ENCODE measurements at places on chromosomes 11 and 22.
A peak's percentile ranks its signal among the peaks of the same experiment; 100 is the strongest.

- no peak for DNase-seq
Measured at GRCh38 chr11:97544431-97544830, 1154.6 kb downstream of the JRKL start.

DNA sequence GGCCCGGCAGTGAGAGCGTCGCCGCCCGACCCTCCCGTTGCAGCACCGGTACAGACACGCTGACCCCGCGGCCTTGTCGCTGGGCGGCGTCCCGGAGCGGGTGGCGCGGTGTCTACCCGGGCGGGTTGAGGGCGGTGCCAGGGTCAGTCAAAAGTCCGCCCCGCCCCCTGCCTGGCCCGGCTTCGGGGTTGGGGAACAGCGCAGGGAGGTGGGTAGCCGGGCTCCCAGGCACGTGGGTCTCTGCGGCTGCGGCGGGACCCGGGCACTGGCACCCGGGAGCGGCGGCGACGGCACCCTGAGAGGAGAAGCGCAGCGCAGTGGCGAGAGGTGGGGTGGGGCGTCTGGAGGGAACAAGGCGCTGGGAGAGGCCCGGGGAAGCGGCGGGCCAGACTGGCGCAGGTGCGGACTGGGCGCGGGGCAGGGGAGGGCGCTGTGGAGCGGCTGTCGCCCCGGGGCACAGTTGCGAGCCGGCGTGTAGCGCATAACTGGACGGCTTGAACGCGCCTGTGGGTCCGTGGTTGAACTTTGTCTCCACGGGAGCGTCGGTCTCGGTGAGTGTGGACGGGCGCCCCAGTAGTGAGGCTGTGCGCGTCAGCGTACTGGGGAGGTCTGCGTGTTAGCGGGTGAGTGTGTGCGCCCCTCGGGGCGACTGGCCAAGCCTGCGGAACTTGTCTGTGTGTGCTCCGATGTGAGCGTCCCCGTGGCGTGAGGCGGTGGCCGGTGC, at the start of gene P2RY2:
P2RY2 (plus strand) TSS at position 176 of the 724 bp plus-strand sequence. CDS start 15,879 bp downstream, outside the sequence.
- DNase-seq = no peak

DNA sequence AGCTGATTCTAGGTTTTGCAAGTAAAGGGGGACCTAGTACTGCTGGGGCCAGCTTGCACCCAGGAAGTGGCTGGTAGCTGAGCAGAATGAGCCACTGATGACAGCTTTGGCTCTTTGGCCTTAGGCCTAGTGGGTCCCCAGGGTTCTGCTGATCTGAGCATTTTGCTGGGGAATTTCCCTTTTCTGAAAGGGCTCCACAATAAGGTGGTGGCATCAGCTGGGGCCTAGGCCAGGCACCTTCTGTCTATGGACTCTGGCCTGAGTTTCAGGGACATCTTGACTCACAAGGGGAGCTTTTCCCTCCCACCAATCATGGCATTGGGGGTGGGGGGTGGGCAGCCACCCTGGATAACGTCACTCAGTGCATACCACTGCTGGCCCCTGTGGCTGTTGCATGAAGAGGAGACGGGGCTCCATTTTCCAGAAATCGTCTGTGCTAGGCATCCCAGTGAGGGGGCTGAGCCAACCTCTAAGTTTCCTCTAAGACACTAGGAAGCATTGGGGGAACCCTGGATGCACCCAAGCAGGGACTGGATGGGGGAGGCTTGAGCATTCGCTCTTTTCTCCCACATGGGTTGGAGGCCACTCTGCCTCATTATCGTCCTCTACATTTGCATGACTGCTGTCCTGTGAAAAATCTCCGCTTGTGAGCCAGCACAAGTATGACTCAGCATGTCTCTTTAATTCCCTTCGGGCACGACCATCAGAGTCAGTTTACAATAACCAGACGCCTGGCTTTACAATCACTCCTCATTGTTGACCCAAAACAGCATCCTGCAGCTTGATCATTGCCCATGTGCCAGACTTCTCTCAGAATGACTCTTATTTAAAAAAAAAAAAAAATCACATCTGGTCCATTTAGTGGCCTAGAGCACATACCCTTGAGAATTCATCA, 145.0 kb upstream of the THY1 start:
- DNase-seq = peak; percentile 62

DNA sequence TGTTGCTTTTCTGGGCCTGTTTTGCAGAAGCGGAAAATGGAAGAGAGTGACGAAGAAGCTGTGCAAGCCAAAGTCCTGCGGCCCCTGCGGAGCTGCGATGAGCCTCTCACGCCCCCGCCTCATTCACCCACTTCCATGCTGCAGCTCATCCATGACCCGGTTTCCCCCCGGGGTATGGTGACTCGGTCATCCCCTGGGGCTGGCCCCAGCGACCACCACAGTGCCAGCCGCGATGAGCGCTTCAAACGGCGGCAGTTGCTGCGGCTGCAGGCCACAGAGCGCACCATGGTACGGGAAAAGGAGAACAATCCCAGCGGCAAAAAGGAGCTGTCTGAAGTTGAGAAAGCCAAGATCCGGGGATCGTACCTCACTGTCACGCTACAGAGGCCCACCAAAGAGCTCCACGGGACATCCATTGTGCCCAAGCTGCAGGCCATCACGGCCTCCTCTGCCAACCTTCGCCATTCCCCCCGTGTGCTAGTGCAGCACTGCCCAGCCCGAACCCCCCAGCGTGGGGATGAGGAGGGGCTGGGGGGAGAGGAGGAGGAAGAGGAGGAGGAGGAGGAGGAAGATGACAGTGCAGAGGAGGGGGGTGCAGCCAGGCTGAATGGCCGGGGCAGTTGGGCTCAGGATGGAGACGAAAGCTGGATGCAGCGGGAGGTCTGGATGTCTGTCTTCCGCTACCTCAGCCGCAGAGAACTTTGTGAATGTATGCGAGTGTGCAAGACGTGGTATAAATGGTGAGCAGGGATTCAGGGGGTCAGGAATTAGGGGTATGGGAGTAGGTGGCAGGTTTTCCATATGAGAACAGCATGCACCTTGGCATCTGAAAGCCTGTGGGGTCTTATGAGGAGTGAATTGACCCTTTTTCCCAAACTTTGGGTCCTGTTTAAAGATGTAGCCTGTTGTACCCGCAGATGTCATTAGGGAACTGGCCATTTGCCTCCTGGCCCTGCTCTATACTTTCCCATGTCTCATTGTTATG, 15.9 kb upstream of the GRK2 start:
- DNase-seq = no peak

DNA sequence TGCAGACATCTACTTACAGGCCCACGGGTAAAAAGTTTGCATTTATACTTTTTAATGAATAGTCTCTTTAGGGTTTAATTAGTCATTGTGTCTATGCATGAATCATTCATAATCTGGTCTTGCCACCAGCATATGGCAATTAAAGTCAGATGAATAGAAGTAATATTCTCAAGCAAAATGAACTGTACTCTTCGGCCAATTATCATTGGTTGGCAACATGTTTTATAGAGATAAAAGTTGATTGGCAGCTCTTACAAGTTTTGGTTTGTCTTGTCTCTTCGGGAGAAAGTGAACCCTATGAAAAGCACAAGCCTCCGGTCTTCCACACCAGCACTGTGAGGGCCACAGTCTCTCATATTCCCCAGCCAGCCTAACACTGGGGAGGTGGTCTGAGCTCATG, 97.8 kb downstream of the OSBP2 start:
- DNase-seq = no peak

DNA sequence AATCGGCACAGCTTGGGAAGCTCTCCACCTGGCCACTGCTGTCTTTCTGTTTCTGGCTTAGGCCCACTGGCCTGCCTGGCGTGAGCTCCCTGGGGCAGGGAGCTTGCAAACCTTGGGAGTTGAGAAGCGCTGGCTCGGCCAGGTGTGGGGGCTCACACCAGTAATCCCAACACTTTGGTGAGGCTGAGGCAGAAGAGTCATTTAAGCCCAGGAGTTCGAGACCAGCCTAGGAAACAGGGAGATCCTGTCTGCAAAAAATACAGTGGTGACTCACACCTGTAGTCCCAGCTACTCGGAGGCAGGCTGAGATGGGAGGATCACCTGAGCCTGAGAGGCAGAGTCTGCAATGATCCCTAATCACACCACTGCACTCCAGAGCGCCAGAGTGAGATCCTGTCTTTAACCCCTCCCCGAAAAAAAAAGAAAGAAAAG, 4.0 kb downstream of the AP5B1 start:
- DNase-seq = peak; percentile 41

DNA sequence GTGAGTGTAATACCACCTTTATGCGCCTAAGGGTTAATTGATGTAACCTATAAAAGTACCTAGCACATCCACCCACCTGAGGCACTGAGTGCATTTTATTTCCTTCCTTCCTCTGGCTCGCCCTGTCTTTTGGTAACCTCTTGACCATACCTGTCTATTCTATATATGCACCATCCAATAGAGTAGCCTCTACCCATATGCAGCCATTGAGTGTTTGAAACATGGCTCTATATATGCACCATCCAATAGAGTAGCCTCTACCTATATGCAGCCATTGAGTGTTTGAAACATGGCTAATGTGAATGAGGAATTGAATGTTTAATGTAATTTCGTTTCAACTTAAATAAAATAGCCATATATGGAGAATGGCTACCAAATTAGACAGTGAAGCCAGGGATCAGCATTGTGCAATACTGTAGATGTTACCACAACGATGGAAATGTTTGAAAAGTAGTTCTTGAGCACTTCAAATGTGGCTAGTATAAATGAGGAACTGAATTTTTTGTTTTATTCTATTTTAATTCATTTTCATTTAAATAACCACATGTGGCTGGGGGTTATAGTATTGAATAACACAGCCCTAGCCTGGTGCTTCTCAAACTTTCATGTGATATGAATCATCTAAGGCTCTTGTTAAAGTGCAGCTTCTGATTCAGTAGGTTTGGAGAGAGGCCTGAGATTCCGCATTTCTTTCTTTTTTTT, 33.8 kb downstream of the SLC35F2 start:
- DNase-seq = no peak

- DNase-seq = no peak
Measured at GRCh38 chr11:80559942-80560341, 1119.1 kb upstream of the TENM4 start.

- DNase-seq = no peak
Measured at GRCh38 chr11:69295079-69295994, 1.4 kb downstream of the MYEOV start.

DNA sequence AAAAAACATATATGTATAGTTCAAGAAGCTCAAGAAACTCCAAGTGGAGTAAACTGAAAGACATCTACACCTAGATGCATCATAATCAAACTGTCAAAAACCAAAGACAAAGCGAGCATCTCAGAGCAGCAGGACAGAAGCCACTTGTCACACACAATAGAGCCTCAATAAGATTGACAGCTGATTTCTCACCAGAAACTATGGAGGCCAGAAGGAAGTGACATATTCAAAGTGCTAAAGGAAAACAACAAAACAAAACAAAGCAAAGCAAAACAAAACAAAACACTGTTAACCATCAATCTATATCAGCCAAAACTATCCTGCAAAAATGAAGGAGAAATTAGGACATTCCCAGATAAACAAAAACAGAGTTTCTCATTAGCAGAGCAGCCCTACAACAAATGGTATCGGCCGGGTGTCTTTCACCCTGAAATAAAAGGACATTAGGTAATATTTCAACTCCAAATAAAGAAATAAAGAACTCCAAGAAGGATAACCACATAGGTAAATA, 65.8 kb upstream of the SEPTIN5 start:
- DNase-seq = no peak

- DNase-seq = no peak
Measured at GRCh38 chr11:134584706-134585445, 172.8 kb upstream of the B3GAT1 start.

DNA sequence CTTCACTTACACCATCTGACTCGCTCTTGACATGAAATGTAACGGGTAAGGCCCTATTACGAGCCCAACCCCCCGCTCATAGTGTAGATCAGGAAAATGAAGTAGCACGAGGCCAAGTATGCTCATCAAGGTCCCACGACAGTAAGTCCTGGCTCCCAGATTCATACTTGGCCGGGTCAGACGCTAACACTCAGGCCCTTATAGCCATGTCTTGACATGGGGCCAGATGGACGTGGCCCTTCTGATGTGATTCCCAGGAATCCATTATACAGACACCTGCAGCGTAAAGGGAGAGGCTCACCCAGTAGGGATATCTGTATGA, 175.1 kb downstream of the CEP164 start:
- no peak for DNase-seq

DNA sequence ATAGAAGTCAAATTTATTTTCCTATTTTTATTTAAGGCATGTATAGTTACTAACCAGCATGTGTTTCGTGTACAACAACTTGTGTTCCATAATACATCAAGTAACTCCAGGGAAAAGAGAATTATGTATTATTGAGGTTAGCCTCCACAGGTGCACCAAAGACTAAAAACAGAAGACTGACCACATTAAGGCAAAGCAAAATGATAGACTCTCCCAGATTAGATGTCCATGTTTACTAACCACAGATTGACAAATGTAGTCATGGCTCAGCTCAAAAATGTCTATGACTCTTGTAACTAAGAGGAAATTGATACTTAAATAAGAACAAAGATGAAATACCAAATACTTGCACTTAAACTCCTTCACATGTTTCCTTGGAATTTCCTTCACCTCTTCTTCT, 238.5 kb downstream of the METTL15 start:
- DNase-seq = no peak

DNA sequence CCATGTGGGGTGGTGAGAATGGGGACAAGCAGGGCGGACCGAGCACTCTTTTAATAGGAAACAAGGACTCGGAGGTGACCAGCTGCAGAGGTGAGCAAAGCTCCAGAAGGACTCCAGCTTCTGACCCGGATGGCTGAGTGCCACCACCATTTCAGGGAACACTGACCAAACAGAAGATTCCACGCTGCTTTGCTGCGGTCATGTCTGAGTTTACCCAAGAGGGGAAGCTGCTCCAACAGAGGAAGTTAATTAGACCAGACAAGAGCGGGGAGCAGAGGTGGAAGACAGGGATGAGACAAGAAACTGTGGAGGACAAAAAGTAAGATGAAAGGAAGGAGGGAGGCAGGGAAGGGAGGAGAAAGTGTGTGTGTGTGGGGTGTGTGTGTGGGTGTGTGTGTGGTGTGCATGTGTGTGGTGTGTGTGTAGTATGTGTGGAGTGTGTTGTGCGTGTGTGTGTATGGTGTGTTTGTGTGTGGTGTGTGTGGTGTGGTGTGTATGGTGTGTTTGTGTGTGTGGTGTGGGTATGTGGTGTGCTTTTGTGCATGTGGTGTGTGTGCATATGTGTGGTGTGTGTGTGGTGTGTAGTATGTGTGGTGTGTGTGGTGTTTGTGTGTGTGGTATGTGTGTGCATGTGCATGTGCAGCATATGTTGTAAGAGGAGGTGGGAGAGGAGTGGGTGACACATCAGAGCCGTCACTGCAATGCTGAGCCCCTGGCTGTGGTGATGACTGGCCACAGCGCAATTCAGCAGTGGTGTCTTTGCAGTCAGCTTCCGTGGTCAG, 82.2 kb upstream of the AKIP1 start:
- DNase-seq = no peak

DNA sequence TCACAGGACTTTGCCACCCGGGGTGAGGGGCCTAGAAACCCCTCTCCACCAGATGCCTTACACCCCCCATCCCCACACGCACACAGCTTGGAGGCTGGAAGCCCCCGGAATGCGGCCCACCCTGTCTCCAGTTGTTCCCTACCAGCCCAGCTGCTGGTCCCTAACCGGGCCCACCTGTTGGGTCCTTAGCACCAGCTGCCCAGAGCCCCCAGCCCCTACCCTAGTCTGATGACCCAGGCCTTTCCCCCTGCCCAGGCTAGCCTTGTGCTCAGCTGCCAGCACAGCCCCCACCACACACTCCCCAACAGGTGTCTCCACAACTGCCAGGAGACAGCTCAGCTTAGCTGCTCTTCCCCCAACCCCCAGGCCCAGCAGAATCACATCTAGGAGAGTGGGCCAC, 67.1 kb downstream of the CDKN1C start:
- no peak for DNase-seq

GRCh38 chr22:41725510-41726110, 26.3 kb downstream of the MEI1 start:
- no peak for DNase-seq

GRCh38 chr11:2459796-2460531, 15.2 kb downstream of the KCNQ1 start:
- no peak for DNase-seq
